ENCODE measurements at places on chromosomes 11 and 22.

GRCh38 chr11:66080055-66080817 is 10.2 kb downstream of the PACS1 start:
- peak; percentile 39 for DNase-seq

DNA sequence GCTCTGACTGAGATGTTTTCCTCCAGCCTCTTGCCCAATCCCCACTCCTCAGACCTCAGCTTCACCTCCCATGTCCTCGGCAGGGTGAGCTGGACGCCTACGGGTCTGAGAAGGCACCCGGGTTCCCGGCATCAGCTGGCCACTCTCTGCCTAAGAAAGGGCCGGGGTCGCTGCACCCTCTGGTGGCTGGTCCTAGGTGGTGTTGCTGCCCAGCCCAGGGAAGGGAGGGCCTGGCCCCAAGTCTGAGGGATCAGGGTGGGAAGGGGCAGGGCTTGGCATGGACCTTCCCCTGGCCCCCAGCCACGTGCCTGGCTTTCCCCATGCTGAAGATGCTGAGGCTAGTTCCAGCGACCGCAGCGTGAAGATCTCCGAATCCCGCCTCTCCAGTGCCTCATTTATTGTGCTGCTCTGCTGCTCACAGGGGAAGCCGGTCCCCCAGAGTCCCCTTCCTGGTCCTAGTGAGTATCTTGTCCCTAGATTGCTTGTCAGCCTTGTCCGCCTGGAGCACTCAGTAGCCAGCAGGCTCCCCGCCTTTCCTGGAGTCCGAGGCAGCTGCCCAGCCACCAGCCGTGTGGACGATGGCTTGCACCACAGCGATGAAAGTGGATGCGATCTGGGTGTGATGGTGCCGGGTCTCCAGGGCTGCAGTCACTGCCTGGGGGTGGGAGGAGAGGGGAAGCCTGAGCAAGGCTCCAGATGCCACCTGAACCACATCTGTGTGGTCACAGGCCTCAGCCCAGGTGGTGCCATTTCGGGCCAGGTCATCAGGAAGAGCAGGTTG is 2.9 kb upstream of the GGT5 start:
- DNase-seq = peak; percentile 58

DNA sequence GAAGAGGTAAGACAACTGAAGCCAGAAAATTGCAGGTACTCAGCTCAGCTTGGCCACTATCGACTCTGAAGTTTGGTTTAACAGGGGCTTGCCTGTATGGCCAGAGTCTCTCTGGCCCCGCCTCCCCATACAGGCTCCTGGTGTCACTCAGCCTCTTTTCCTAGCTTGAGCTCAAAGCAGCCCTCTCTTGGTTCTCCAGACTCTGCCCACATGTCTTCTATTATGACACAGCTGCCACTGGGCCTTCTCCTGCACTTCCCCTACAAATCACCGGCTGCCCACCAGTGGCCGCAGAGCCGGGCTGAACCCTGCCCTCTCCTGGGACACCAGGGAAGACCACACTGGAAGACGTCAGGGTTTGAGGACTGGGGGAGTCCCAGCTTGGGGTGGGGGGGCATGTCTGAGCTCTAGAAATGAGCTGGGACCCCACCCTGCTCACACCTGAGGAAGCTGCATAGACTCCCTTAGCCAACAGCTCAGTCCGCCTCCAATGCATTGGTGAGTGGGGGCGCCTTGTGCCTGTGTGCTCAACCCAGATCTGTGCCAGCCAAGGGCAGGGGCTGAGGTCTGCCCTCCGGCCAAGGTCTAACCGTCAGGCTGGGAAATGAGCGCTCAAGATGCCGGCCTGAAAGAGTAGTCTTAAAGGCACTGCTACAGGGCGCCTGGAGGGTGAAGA is 94.4 kb upstream of the LMO1 start:
- no peak for DNase-seq

DNA sequence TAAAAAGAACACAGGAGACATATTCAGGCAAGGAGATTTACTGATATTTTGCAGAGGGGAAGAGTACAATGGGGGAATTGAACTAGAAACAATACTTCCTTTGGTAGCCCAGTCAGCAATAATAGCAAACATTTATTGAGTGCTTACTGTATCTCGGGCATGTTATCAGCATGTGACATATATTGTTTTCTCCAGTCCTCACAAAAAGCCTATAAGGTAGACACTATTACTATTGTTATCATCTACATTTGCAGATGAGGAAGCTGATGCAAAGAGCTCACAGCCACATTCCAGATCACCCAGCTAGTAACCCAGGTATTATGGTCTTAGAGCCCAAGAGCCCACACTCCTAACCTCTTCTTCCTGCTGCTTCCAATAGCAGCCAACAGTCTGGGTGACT is 27.9 kb downstream of the NAV2 start:
- DNase-seq = no peak

- DNase-seq = no peak
These were observed 1145.6 kb upstream of the TENM4 start for GRCh38 chr11:80586464-80586863.

GRCh38 chr11:76978239-76978638 is 56.0 kb upstream of the B3GNT6 start:
- DNase-seq = no peak

GRCh38 chr11:122764371-122765090 is 73.8 kb upstream of the CRTAM start:
- no peak for DNase-seq

GRCh38 chr11:1323774-1324173 is 14.3 kb upstream of the TOLLIP start:
- no peak for DNase-seq

- no peak for DNase-seq
These were observed 28.0 kb upstream of the L3MBTL2 start for GRCh38 chr22:41177040-41177621.

DNA sequence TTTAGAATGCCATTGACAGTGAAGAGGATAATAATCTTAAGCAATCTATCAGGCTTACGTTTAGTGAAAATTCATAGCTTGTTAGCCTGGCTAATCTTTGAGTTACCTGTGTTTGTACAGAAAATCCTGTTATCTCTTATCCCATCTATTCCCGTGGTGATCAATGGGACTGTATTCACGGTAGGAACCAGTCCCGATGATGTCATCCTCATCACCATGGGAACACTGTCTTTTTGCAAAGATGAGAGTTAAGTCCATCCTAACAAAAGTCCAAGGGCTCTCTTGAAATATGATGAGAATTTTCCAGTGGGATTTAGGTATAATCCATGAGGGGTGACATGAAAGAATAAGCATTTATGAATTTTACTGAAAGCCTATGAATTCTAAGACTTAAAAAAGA is 762.2 kb downstream of the ETS1 start:
- no peak for DNase-seq

GRCh38 chr11:58622344-58622743 is at the start of gene CNTF:
Gene CNTF, plus strand, starts transcription at chr11:58622665. Its CDS starts 88 bp downstream, at chr11:58622753.
- peak; percentile 29 for DNase-seq

DNA sequence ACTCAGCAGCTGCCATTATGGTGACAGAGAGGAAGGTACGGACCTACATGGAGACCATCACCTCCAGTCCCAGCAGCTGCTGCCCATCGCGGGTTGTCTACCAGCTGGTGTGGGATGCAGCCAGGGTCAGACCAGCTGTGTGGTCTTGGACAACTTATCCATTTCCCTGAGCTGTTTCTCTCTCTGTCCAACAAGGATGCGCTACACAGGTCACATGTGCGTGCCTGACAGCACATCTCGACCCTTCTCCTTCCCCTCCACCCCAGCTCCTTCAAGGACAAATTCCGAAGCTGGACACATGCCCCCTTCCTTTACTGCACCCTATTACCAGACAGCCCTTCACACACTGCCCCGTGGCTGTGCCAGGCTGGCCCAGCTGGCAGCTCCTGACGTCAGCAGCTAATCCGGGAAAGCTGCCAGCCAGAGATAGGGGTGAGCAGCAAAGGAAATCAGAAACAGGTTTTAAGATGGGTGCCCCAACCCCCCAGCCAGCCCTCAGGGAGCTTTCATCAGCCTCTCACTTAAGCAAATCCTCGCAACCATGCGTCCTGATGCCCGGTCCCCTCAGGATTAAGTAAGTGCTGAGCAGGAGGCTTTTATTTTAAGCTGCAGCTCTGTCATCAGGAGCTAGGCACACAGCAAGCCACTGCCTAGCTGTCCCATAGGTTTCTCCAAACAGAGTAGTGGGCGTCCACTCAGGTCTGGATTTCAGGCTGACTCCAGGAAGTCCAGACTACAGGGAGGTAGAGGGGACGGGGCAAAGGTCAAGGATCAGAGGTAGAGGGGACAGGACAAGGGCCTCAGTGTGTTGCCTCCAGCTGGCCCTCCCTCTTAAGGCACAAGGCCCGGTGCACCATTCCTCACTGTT is 20.3 kb downstream of the TEF start:
- peak; percentile 59 for DNase-seq

DNA sequence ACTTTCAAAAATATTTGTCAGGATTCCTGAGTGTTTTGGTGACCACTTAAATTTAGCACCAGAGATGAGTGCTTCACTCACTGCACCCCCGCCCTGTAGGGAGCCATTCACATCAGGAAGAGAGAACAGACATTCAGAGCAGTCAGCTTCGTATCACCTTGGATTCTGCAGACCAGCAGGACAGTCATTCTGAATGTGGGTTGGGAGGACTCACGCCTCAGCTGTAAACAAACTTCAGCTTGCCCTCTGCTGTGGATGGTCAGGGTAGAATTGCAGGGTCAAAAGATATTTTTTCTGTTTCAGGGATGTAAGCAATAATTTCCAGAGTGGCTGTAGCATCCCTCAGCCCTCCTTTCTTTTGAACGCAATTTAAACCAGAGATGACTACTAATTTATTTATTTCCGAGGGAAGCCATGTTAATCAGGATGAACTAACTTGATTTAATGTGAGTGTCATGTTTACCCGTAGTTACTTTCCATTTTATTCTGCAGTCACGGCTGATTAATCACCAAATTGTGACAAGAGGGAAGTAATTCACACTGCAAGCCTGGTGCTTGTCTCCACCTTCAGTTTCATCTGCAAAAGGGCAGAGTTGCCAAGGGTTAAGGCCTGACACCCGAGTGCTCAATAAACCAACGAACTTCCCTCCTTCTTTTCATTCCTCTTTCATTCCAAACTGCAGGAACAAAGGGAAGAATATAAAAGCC is 174.2 kb upstream of the DDI1 start:
- no peak for DNase-seq

DNA sequence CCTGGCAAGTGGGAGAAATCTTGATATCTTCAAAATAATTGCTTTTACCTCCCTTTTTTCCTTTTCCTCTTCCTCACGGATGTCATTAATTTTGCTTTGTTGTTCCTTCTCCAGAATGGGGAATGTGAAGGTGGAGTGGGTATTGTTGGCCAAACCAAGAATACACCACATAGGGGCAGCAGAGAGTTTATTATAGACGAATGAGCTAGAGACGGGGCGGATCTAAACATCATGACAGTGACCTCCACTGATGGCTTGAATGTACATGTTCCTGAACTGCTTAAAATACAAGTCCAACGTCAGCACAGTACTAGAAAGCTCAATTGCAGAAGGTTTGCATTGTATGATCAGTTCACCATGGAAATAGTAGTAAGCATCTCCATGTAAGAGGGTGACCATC is 122.3 kb upstream of the SNX19 start:
- peak; percentile 10 for DNase-seq

DNA sequence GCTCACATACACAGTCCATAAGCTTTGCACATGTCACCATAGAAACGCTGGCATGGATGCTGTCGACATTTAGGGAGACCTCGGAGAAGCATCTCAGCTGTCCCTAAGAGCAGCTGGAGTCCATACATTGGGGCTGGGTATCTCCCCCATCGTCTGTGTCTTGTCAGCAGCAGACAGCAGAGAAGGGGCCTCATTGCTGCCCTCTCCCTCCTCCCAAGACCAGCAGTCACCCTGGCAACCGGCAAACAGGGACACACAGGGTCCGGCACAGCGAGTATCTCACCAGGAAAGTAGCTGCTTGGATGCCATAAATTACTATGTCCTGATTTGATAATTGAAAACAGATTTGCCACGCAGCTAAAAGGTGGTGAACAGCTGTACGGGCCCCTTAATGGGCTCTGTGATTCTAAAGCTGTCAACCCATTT is 84.4 kb downstream of the CD44 start:
- DNase-seq = no peak

DNA sequence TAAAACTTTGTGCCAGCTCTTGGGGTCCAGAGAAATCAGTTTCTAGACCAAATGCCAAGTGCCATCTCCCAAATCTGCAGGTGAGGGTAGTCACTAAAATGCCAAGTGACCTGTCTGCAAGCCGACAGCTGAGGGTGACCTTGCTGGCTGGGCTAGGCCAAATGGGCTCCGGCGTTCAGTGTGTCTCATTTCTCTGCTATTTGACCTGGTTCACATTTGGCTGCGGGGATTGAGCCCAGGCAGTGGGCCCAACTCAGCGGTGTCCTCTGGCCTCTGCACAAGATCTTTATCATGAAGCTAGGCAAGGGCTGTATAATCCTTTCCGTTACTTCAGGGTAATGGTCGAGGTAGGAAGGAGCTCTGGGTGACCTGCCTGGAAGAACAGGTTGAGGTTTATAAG is 87.5 kb downstream of the SNX19 start:
- no peak for DNase-seq

DNA sequence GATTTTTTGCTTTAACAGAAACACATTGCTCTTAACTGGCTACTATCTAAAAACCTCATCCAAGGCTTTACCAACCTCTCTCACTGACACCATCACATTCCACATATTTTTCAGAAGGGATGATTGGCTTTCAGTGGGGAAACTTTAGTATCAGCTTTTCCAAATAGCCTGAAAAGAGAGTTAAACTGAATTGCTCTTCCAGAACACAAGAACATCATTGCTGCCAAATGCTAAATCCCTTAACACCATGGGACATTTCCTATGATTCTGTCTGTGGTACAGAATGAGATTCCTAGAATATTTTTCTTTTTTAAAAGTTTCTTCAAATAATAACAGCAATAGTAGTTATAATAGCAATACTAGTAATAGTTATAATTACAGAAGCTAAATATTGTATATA is 45.4 kb downstream of the SOX6 start:
- no peak for DNase-seq

DNA sequence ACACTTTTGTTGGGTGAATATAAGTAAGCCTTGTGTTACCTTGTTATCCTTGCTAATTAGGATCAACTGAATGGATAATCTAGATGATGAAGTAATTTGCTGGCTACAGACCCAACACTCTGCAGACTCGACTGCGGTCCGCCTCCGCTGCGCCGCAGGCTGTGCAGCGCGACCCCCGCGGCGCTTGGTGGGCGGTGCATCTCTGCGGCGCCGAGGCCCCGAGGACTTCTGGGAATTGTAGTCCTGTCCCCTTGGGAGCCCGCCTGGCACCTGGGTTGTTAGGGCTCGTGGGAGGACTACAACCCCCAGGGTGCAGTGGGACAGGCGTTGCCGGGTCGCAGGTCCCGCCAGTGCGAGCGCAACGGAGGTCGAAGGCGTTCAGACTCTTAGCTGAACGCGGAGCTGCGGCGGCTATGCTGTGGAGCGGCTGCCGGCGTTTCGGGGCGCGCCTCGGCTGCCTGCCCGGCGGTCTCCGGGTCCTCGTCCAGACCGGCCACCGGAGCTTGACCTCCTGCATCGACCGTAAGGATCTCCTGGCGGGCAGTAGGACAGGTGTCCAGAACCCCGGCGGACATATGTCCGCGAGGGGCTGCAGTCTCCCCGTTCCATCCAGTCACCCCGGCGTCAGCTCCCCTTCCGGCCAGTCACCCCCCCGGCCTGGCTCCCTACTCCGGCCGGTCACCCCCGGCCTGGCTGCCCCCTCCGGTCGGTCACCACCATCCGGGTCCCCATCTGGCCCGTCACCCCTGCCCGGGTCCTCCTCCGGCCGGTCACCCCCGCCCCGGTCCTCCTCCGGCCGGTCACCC is at the start of the genes ACAD8 and THYN1:
ACAD8 (plus strand) TSS at position 381 of the 806 bp plus-strand sequence; CDS start at position 414, 33 bp downstream.
THYN1 (minus strand) TSS at position 165 of the 806 bp plus-strand sequence. CDS start 470 bp downstream, outside the sequence.
- peak; percentile 93 for DNase-seq

All from ACHN (cell line).